ENCODE measurements at places on chromosomes 7 and 10.

- no peak for DNase-seq
Observed at GRCh38 chr10:28678687-28679457, 1.6 kb downstream of the BAMBI start.

- peak; percentile 53 for DNase-seq
Observed at GRCh38 chr7:24199978-24200377, 84.0 kb upstream of the NPY start.

GRCh38 chr7:33922820-33923219, 17.5 kb downstream of the BMPER start:
- DNase-seq: no peak

DNA sequence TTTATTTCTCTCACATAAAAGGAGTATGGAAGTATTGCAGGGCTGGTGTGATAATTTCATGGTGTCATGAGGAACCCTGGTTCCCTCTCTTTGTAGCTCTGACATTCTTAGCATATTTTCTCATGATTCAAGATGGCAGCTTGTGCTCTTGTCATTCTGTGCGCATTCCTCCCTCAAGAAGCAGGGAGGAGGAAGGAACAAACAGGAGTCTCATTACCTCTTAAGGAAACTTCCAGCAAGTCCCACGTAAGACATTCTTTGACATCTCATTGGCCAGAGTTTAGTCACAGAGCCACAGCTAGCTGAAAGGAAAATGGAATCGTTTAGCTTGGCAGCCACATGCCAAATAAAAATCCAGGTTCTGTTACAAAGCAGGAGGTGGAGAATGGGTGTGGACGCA, 546.8 kb downstream of the LRMDA start:
- no peak for DNase-seq
